ENCODE measurements at places on chromosomes 2 and 18. TPM values are rescaled to one million over a fixed set of nuclear protein-coding genes. Genes with fewer than 3 reads are reported as not detected.

FNDC4 gene
- total RNA-seq = 4.6 TPM

ANKRD30BL gene
- total RNA-seq = not detected

FAP gene
- 1.2 TPM for total RNA-seq

RRM2 gene
- total RNA-seq = 2.1 TPM

LONRF2 gene
- total RNA-seq = 3.3 TPM

CCDC141 gene
- 40.4 TPM for total RNA-seq

DNA sequence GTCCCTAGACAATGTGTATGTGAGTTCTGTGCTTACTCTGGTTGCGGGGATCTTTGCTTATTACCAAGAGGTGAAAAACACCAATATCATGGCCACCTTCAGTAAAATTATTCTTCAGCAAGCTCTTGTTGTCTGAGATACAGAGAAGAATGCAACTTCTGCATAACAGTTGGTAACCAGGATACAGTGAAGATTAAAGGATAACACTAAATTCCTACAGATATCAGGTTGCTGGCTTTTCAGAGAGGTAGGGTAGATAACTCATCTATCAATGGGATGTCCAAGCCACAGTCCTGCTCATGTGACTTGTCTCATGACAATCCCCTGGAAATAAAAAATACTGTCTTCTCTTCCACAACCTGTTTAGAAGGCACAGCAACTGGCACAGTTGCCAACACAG, 308.5 kb downstream of the TNS1 start:
- DNase-seq = no peak

GRCh38 chr2:10052216-10052615, 8.9 kb downstream of the KLF11 start:
- DNase-seq = no peak

- DNase-seq = no peak
These were observed 44.8 kb upstream of the ARHGAP25 start for GRCh38 chr2:68689553-68690537.

DNA sequence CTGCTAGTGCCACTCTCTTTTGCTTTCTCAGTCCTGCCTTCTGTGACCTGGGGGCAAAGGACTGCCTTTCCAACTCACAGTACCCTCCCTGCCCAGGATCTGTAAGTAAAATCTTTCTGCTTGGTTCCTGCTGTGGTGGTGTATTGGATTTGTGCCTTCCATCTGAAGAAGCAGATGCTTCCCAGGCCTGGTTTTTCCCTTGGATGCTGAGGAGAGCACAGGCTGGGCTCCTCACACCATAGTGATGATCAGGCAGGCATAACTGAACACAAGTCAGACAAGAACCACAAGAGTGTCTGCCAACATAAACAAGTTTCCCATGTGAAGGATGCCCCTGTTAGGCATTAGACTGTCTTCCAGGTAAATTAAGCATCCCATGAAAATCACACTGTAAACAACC, 121.3 kb upstream of the NRXN1 start:
- no peak for DNase-seq

- DNase-seq = no peak
These were observed 3.0 kb downstream of the LYG1 start for GRCh38 chr2:99297994-99298393.

GRCh38 chr2:196290569-196290968, 119.2 kb upstream of the STK17B start:
- no peak for DNase-seq

- DNase-seq = no peak
These were observed 16.1 kb upstream of the FARP2 start for GRCh38 chr2:241339839-241340630.

DNA sequence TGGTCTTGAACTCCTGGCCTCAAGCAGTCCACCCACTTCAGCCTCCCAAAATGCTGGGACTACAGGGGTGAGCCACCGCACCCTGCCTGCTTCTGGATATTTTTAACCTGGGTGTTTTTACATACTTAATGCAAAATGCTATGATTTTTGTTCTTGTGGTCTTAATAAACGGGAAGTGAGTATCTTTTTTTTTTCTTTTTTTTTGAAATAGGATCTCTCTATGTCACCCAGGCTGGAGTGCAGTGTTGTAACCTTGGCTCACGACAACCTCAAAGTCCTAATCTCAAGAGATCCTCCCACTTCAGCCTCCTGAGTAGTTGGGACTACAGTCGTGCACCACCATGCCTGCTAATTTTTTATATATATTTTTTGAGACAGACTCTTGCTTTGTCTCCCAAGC, 19.2 kb upstream of the ASXL2 start:
- DNase-seq = no peak

DNA sequence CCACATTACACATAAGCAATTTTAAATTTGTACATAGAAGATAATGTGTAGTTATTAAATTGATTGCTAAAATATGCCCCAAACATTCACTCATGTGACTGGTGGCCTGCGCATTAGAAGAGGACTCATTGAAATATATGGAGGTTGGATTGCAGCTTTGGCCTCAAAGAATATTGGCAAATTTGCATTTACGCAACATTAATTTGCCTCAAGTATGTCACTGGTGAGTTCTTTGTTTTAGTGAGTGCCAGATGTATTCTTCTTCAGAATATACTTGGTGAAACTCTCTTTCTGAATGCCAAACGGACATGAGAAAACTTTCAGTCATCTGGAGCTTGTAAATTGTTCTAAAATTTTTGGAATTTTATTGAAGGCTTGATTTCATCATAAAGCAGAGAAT, 5.9 kb upstream of the EFEMP1 start:
- no peak for DNase-seq

DNA sequence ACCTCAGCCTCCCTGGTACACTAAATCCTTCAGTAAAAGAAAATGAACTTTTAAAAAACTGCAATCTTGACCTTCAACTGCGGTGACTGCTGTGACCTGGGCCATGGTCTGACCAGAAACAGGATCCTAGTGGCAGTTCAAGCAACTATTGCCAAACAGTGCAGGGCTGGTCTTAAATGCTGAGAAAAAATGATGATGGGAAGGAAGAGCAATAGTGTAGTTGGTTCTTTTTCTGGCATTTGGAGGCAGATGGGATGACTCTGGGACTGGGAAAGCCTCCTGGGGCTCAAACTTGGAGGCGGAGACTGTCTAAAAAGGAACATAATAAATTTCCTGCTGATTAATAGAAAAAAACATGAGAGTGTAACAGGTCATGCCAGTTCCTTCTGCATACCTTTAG, 45.4 kb downstream of the CHN1 start:
- no peak for DNase-seq

DNA sequence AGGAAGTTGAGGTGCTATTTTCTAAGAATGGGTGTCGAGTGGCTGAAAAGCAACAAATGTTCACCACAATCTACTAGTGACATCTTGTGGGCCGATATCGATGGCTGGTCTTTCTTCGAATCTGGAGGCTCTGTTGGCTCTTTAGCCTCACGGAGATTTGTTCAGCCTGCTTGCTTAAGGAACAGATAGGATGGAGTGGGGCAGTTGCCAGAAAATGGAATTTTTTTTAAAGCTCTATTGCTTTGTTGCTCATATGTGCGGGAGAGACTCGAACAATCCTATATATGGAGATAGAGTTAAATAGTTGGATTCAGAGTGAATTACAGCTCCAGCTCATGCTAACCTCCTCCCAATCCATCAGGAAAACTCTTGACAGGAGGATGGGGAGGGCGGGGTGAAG, 70.9 kb upstream of the LYPD6B start:
- no peak for DNase-seq

Measured in upper lobe of left lung (tissue), 6 donors.